ENCODE measurements at places on chromosomes 7 and 10.

DNA sequence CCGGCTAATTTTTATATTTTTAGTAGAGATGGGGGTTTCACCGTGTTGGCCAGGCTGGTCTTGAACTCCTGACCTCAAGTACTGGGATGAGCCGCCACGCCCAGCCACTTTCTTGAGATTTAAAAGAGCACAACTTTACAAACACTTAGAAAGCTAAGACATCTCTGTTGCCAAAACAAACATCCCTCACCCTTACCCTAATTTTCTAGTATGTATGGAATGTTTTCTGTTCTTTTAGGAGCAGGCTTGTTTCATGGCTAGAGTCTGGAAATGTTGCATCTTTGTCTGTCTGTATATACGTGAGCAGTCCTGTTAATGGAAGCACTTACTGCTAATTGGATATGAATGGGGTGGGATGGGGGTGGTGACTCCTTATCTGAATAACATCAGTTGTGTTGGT lies 2.9 kb downstream of the OLAH start:
- no peak for DNase-seq

DNA sequence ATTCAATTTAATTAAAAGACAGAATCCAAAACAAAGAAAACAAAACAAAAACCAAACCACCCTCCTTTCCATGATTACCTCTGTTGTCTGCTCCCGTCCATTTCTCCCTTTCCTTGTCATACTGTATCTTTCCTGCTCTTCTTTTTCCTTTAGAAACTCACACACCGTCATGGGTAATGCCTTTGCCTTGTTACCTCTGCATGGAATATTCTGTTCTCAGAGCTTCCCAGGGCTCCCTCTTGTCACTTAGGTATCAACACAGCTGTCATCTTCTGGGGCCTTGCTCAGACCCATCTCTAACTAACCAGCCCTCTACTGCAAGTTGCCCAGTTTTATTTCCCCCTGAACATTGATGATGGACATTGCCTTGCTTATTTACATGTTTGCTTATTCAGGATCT lies 30.2 kb upstream of the GIMAP8 start:
- no peak for DNase-seq

- no peak for DNase-seq
Observed at GRCh38 chr7:8131694-8132605, 130.0 kb downstream of the ICA1 start.

- DNase-seq = no peak
Observed at GRCh38 chr7:107267138-107267537, 98.3 kb downstream of the HBP1 start.

DNA sequence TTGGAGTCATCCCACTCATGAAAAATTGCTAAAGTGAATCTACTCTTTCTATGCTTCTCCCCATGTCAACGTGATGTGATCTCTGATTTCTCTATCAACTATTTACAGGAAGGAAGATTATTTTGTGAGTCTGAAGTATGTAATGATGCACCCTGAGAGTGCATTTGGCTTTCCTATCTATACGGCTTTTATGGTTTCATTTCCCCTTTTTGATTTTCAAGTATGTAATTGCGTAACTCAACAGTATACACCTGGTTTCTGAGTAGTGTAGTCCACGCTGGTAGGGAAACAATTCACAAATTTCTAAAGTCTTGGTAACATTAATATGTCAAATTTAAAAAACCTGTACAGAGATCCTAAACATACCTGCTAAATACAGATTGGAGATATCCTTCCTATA lies 194.7 kb upstream of the SEMA3A start:
- no peak for DNase-seq

DNA sequence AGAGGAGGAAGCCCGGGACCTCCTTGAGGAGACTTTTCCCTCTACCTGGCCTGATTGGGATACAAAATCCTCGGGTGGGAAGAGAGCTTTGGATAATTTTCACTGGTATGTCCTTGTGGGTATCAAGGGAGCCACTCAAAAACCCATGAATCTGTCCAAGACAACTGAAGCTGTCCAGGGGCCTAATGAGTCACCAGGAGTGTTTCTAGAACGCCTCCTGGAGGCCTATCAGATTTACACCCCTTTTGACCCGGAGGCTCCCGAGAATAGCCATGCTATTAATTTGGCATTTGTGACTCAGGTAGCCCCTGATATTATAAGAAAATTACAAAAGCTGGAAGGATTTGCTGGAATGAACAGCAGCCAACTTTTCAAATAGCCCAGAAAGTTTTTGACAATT lies 38.6 kb downstream of the ZNF25 start:
- no peak for DNase-seq

DNA sequence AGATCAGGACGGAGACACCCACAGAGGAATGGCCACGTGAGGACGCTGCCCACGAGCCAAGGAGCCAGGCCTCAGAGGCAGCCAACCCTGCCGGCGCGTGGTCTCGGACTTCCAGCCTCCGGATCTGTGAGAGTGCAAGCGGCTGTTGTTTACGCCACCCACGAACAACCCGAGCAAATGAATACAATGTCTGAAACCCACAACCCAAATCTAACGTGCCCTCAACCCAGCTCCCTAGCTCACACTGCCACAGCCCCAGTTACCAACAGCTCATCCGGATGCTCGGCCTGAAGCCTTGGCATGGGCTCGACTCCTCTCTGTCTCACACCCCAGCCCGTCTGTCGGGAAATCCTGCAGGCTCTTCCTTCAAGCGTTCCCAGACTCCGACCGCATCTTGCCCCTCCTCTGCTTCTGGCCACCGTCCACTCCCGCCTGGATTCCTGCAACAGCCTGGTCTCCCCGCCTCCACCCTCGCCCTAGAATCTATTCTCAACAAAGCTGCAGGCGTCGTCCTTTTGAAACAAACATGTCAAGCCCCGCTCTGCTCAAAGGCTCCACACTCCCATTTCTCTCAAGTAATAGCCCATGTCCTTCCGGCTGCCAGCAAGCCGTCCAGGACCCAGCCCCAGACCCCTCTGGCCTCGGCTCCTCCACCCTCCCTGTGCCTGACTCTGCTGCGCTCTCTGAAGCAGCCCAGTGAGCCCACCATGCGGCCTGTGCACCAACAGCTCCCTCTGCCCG lies 35.3 kb downstream of the STK32C start:
- DNase-seq = no peak

- DNase-seq = no peak
Observed at GRCh38 chr10:112335111-112335867, 38.6 kb upstream of the ACSL5 start.

- no peak for DNase-seq
Observed at GRCh38 chr7:67690700-67691099, 694.1 kb downstream of the TYW1 start.

GRCh38 chr7:103474956-103475355 lies 28.9 kb upstream of the SLC26A5 start:
- no peak for DNase-seq

- DNase-seq = no peak
Observed at GRCh38 chr7:101950450-101951119, 133.2 kb downstream of the CUX1 start.

GRCh38 chr10:12784646-12785045 lies 216.9 kb downstream of the CCDC3 start:
- no peak for DNase-seq

GRCh38 chr7:47627580-47628283 lies 45.8 kb upstream of the TNS3 start:
- DNase-seq = no peak

GRCh38 chr7:868189-868486 lies 8.2 kb upstream of the GET4 start:
- DNase-seq = no peak

GRCh38 chr10:29063806-29064644 lies 224.8 kb upstream of the LYZL1 start:
- DNase-seq = no peak

DNA sequence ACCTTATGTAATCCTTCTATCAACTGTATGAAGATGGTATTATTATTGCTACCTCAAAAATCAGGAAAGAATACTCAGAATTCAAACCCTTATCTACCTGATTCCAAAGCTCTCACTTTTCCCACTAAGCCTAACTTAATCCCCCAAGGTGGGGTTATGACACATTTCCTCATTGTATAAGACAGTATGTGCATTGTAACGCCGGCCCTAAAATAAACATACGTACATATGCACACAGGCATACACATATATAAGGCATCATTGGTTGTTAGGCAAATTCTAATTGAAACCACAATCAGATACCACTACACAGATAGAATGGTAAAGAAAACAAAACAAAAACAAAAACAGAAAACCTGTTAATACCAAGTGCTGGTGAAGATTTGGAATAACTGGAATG lies 556.5 kb downstream of the INHBA start:
- DNase-seq = no peak

All from stimulated activated CD8-positive, alpha-beta memory T cell treated with anti-CD3 and anti-CD28 coated beads, Interleukin-15, amount 100 ng/mL, for 48 hours (primary cell).